Stimulated activated CD8-positive, alpha-beta memory T cell treated with anti-CD3 and anti-CD28 coated beads, Interleukin-2, amount 100 ng/mL, for 1 hour (primary cell): ENCODE measurements at places on chromosomes 2 and 18.

GRCh38 chr18:79487183-79487800, 91.6 kb downstream of the NFATC1 start:
- no peak for DNase-seq

DNA sequence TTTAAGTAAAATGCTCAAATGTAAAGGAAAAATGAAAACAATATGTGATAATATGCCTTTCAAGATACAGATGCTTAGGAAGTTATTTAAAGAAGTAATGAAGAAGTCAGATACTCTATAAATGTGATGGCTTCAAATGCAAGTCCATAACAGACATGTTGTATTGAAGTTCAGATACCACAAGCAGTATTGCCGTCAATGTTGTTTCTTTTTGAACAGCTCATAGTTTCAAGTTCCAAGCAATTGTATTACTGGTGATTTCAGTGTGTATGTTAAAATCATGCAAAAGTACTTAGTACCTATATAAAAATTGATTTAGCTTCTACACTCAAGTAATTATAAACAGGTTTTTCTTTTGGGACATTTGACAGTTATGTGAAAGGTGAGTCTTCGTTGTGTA, 24.9 kb downstream of the KCMF1 start:
- DNase-seq, result no peak

- DNase-seq, result no peak
Observed at GRCh38 chr2:190972846-190973245, 41.1 kb downstream of the STAT1 start.

DNA sequence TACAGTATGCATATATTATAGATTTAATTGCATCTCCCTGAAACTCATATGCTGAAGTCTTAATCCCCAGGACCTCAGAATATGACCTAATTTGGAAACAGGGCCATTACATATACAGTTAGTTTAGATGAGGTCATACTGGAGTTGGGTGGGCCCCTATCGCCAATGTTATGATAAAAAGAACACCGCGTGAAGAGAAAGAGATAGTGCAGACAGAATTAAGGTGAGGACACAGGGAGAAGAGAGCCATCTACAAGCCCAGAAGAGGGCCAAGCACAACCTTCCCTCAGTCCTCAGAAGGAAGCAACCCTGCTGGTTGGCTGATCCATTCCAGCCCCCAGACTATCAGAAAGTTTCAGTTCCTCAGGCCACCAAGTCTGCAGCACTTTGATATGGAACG, 311.9 kb upstream of the RAB6C start:
- DNase-seq, result no peak

DNA sequence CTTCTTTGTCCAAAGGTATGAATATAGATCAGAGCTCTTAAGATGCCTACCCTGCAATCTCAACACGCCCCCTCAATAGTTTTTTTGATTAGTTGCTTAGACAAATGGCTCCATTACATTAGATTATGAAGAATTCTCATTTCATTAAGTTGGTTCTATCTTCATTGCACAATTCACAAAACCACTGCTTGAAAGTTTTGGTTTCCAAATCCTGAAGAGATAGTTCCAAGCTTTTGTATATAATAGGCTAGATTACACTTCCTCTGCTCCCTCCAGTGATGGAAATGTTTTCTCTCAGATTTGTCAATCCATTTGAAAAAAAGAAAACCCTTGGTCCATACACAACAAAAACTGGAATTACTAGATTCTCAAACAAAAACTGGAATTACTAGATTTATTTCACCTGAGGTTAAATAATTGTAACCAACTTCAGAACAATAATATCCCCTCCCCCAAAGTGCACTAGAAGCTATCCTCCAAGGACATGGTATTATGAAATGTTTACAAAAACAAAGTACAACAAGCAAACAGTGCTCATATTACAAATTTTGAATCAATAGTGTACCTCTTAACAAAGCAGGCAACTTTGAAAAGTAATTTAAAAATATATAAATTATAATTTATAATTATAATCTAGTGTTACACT, 6.8 kb upstream of the TLK1 start:
- no peak for DNase-seq

DNA sequence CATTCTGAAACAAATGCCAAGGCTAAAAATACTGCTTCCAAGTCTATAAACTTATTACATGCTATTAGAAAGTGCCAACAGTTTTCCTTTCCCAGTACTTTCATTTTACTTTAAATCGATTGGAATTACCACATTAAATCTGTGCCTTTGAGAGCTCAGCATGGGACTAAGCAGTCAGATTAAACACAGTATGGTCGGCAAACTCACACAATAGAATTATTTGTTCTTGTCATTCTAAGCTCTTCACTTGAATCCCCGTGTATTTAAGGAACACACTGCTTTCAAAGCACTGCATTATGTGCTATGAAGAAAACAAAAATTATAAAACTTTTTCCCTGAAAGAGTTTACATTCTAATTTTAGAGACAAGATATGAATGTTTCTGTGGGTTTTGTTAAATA, 444.4 kb upstream of the SLC39A10 start:
- DNase-seq, result no peak

DNA sequence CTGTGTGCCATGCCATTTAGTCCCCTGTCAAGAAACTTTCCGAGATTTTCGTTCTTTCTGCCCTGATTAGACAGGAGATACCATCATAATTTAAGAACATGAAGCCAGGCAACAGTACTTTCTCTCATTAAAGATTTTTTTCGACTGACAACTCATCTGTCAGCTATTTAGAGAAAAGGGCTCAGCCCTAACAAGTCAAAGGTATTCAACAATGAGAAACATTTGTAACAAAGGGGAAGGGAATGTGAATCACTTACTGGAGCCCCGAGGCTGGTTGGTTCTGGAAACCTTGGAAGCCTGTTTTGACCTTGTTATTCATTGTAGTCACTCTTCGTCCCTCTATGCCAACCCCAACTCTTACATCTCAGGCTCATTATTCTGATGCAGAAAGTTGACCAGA, 199.4 kb downstream of the SPP2 start:
- no peak for DNase-seq

- no peak for DNase-seq
Observed at GRCh38 chr18:57768537-57769326, 34.4 kb downstream of the ATP8B1 start.

DNA sequence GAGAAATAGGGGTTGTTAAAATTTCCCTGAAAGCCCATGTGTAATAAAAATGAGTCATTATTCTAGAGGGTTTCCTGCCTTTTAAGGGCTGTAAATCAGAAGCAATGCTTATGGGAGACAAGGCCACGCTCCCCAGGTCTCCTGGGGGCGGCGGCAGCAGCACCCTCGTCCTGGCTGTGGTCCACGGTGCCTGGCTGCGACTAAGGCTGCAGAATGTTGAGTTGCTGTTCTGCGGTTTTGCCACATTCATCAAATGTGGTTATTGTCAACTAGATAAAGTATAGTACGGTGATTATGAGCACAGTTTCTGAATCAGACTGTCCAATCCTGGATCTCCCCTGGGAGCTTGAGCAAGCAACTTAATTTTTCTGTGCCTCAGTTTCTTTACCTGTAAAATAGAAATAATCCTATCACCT, 11.9 kb upstream of the AGFG1 start:
- DNase-seq, result peak; percentile 31

DNA sequence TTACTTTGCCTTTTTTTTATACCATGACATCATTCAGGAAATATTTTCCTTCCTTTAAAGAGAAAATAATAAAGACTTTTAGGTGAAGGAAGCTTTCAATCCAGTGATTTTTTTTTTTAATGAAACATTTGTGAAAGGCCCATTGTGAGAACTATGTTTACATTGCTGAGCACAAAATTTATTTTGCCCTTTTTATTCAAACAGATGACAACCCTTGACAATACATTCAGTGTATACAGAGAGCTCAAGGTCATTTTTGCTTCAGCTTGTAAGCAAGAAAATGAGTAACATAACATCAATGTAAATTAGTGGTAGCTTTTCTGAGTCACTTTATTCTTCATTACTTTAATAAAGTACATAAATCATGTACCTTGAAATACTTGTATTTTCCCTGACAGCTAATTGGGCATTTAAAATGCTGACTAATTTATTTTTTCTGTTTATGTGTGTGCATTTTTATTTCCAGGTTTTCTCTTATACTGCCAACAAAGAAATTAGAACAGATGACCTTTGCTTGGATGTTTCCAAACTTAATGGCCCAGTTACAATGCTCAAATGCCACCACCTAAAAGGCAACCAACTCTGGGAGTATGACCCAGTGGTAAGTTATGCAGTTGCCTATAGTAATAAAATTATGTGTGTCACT, 121.6 kb downstream of the GALNT1 start:
- DNase-seq, result no peak

DNA sequence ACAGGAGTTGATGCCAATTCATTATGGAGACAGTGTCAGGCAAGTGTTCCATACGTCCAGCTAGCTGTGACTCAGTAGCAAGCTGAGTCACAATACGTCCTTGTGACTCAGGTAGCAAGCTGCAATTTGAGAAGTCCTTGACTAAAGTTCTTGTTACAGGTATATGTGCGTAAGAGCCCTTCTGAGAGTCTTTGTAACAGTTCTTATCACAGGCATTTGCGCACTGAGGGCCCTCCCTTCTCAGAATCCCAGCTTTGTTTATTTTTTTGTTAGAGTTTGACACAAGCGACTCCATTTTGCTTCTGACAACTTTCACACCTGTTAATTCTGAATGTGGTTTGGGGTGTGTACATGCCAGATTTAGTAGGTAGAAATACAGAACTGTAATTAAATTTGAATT, 20.1 kb upstream of the ACMSD start:
- no peak for DNase-seq

DNA sequence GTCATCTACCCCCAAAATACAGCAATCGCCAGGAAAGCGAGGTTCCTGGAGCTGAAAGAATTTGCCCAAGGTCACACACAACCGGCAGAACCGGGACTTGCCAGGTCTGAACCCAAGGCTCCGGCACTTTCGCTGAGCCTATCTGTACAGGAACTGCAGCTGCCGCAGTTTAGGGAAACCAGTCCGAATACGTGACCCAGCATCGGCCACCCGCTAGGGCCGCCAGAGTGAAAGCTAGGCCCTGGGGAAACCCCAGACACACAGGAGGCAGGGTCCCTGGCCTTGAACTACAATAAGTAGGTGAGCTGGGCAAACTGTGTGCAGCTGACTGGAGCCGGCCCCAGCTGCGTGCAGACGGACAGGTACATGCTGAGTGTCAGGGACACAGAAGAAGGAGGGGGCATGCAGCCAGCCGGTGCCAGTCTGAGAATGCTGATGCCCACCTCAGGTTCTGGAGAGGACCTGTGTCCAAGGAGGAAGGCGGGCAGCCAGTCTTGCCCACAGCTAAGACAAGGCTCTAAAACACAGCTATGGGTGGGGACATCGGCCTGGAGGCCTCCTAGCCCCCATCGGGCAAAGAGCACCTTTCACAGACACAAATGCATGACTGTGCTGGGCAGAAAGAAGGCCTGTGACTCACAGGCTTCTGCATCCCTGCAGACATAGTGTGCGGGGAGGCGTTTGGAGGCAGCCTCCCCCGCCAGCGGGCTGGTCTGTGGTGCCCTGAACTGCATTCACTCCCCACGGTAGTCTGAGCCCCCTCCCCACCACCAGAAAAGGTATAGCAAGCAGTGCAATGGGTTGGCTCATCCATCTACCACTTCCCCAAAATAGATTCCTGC, 107.4 kb upstream of the ID2 start:
- no peak for DNase-seq

DNA sequence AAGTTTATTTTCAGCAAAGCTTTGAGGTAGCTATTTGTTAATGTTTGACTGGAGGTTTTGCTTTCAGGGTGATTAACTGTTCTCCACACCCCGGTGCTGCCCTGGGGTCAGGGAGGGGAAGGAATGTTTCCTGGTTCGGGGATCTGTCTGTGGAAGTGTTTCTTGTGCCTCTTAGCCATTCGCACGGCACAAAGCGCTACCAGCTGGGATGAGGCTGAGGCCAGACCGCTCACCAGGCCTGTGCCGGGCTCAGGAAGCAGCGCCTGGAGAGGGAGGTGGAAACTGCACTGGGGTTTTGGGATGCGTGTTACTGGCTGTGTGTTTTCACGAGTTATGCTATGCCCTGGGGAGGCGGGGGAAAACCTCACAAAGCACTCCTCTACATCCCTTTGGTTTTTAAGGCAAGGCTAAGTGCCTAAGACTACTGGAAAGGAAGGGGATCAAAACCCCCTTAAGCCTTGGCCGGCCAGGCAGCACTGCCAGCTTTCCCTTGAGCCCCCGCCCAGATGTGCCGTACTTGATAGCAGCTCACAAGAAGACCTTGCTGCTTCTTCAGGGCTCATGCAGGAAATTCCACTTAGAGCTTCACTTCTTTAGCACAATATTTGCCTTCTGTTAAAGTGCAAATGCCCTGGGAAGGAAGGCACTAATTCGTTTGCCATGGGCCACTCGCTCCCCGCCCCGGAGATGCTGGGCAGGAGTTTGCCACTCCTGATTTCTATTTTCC, 65.7 kb upstream of the CNGA3 start:
- no peak for DNase-seq

- no peak for DNase-seq
Observed at GRCh38 chr2:54830546-54830945, 107.1 kb downstream of the EML6 start.

- no peak for DNase-seq
Observed at GRCh38 chr2:18548621-18549020, 11.8 kb downstream of the RDH14 start.

GRCh38 chr2:98026292-98026691, 30.5 kb upstream of the TMEM131 start:
- DNase-seq, result no peak

DNA sequence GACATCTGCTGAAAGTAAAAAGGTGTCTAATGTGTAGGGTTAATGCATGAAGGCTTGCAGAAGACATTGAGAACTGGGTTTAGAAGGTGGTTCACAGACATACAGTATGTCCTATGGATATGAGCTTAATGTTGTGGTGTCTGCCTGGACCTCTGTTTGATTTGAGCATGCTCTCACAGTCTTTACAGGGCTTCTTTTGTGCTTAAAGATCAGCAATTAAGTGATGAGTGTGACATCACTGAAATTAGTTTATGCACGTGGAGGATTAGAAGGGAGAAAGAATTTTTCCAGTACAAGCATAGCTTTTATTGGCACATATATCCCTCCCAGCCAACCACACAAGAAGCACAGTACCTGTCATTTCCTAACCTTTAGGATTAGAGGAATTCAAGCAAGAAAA, 367.5 kb upstream of the RAB12 start:
- no peak for DNase-seq

GRCh38 chr2:232523682-232524597, 2.0 kb upstream of the CHRND start:
- DNase-seq, result no peak

GRCh38 chr18:74217476-74218143, 69.3 kb downstream of the TIMM21 start:
- no peak for DNase-seq

GRCh38 chr18:38933910-38934510, 1368.4 kb upstream of the CELF4 start:
- DNase-seq, result no peak

- DNase-seq, result no peak
Observed at GRCh38 chr2:221360742-221361141, 211.4 kb downstream of the EPHA4 start.

GRCh38 chr2:96870626-96871255, 861 bp upstream of the SEMA4C start:
- DNase-seq, result peak; percentile 44

- DNase-seq, result no peak
Observed at GRCh38 chr2:230738391-230738811, 25.8 kb downstream of the CAB39 start.

GRCh38 chr2:62306751-62307468, 111.0 kb downstream of the B3GNT2 start:
- no peak for DNase-seq
